ENCODE measurements at places on chromosomes 13 and 19.
A peak's percentile ranks its signal among the peaks of the same experiment; 100 is the strongest.

- no peak for DNase-seq
These were observed 32.2 kb upstream of the SLC7A10 start for GRCh38 chr19:33257828-33258227.

- peak; percentile 85 for DNase-seq
These were observed 36.9 kb downstream of the ARRDC2 start for GRCh38 chr19:18044825-18045304.

- DNase-seq: no peak
These were observed 18.8 kb downstream of the FLT1 start for GRCh38 chr13:28475916-28476725.

- DNase-seq: no peak
These were observed 64.2 kb upstream of the UBL3 start for GRCh38 chr13:29914581-29914980.

DNA sequence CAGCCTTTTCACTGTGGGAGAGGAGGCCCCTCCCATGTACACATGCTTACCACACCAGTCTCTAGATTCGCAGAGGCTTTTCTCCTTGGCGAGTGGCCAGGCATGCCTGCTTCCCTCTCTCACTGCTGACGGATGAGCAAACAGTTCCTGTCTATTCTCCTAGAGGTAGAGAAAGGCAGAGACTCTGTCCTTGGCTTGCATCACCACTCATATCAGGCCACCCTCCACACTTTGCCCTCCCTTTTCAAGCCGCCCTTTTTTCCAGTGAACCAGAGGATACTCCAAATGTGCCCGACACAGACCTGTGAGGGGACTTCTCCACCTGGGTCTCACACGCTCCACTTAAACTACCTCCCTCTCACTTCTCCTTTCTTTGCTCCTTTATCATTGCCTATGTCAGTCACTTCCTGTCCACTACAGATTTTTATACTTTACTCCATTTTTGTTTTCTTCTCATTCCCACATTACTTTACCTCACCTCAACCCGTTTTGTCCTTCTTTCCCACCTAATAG, 284.6 kb downstream of the DNAJC15 start:
- DNase-seq: no peak

- DNase-seq: no peak
These were observed 109.5 kb upstream of the MIR17HG start for GRCh38 chr13:91238036-91238435.

DNA sequence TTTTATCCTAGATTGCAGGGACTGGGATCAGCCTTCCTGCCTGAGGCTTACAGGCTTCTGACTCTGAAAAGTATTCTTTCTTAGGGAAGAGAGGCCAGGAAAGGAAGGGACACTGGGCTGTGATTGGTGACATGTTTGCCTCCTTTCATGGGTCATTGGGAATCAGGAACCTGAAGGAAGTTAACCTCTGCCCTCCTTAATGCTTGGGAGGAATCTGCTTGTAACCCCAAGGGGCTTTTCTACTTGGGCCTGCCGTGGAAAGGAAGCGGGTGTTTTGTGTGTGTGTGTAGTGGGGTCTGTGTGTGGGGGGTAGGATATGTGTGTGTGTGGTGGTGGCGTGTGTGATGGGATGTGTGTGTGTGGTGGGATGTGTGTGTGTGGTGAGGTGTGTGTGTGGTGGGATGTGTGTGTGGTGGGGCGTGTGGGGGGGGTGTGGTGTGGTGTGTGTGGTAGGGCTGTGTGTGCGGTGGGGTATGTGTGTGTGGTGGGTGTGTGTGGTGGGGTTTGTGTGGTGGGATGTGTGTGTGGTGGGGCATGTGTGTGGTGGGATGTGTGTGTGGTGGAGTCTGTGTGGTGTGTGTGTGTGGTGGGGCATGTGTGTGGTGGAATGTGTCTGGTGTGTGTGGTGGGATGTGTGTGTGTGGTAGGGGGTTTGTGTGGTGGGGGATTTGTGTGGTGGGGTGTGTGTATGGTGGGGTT, 41.3 kb upstream of the NPAS1 start:
- peak; percentile 42 for DNase-seq

DNA sequence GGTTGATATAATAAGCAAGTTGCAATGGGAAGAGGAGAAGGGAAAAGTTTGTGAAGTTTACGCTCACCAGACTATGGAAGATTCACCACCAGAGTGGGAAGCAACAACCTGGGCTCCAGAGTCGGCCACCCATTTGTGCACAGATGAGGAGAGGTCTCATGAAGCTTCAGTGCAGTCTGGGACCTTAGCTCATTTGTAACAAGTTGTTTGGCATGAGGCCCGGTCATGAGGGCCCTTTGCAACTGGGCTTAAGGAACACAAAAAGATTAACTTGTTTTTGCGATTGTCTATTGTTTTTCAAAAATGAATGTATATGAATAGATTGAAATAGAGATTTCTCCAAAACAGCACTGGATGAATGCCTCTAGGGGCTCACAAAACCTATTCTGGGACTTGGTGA, 94.2 kb downstream of the ZNF737 start:
- DNase-seq: no peak

- no peak for DNase-seq
These were observed 894.5 kb downstream of the PCDH9 start for GRCh38 chr13:66335626-66336025.

- no peak for DNase-seq
These were observed 304.8 kb upstream of the MAB21L1 start for GRCh38 chr13:35781036-35782000.

GRCh38 chr19:51541458-51542357, 10.2 kb upstream of the SIGLEC6 start:
- no peak for DNase-seq

DNA sequence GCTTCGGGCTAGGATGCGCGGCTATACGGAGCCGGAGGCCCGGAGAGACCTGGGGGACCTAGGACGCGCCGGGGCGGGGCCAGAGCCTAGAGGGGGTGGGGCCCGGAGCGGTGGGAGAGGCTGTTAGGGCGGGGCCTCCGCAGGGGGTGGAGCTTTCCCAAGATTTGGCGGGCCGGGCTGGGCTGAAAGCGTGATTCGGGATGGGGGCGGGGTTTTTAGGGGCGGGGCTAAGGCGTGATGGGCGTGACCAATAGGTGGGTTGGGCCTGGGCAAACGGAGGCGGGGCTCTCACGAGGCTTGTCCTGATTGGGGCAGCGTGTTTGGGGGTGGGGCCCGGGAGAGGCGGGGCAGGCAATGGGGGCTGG, 439 bp downstream of the RAB11B start:
- peak; percentile 93 for DNase-seq

GRCh38 chr19:55146705-55147273, 2.2 kb downstream of the TNNT1 start:
- no peak for DNase-seq

DNA sequence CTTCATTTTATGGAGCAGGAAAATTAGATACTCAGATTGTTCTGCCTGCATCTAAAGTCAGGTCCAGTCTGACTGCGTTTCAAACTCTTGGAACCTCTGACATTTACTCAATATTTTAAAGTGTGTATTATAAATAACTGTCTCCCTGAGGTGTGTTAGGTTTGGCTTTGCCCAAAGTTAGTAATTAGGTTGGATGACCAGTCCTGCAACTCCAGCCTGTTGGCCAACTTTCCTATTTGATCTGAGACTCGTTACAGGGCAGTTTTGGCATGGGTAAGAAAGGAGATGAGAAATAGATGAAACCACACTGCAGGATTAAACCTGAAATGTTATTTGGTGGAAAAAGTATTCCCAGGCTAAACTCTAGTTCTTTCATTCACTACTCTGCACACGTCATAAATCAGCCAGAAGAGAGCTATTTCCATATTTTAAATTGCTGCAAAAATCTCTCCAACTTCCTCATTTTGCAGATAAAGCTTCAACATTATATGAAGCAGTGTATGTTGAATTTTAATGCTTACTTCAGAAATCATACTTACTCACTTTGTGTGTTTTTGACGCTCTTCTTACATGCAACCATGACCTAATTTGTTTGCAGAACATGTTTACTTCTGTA, 357.1 kb downstream of the DCT start:
- no peak for DNase-seq

GRCh38 chr13:23848019-23848418, 41.2 kb downstream of the MIPEP start:
- DNase-seq: no peak

GRCh38 chr13:110168999-110169933, 137.7 kb downstream of the COL4A1 start:
- no peak for DNase-seq

Measured in CD4-positive, alpha-beta T cell treated with Interleukin-21 for 1 hour (primary cell).